HCT116 (cell line): ENCODE measurements at places on chromosomes 13 and 19. TPM values are rescaled to one million over a fixed set of nuclear protein-coding genes. Genes with fewer than 3 reads are reported as not detected.
A peak's percentile ranks its signal among the peaks of the same experiment; 100 is the strongest.

DNA sequence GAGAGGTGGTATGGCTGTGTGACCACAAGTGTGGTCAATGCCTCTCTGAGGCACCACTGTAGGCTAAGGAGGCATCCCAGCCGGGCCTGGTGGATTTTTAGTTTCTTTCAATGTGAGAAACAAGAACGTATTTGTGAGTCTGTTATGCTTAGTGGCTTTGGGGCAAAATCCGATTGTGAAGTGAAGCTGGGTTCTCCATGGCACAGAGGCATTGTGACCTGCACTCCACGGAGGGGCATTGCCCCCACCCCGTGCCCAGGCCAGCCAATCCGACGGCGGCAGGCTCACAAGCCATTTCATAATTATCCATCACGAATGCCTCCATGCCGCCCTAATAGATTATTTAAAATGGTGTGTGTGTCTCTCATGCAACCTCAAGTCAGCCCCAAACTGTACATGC is 151.6 kb downstream of the ZNF536 start:
- no peak for DNase-seq

DNA sequence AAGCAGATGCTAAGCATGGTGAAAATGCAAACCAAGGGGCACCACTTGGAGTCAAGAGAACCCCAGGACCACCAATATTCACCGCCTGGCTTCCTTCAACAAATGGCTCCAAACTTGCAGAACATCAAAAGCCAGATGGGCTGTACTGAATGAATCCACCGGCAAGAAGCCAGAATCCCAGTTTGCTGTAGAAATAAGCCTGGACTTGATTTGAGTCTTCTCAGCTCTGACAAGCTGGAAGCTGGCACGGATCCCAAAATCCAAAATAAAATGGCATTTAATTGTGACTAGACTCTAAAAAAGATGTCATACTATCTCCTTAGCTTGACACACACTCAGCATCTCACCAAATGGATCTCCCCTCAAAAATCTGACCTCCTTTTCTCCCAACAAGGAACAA is 11.9 kb downstream of the EFNB2 start:
- no peak for DNase-seq

GRCh38 chr19:13794398-13794756 is 866 bp upstream of the ZSWIM4 start:
- DNase-seq, result no peak

DNA sequence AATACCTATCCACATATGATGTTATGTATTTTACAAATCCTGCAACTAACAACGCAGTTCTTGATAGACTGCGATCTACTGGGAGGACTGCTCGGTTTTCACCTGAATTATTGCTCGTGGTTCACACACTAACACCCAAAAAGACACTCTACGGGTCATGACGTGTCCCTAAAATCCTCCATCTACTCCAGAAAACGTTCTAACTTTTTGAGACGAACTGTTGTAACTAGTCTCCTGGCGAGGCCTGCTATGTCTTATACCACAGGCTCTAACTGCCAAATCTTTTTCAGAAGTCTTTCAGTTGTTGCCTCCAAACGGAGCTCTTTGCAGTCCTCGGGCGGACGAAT is 108.2 kb downstream of the KCNRG start:
- DNase-seq, result no peak

GRCh38 chr19:45443462-45444317 is 20.0 kb upstream of the ERCC1 start:
- DNase-seq, result peak; percentile 83

GRCh38 chr19:45350477-45351058 is 10.0 kb downstream of the KLC3 start:
- DNase-seq, result no peak

GRCh38 chr13:43986421-43986981 is 106.8 kb downstream of the LACC1 start:
- no peak for DNase-seq

DNA sequence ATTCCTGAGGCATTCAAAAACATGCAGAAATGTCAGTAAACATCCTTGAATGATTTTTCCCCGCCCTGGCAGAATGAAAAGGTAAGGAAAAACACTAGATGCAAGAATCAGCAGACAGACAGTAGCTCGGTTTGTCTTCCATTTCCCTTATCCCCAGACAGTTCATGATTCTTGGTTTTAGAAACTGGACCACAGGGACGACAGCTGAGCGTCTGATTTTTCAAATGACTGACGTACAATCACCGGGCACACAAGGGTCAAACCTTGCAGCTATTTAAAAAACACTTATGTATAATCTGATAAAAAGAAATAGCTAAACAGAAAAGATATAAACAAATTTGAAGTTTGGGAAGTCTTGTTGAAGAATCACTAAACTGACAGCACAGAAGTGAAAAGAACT is 47.1 kb downstream of the DCLK1 start:
- no peak for DNase-seq

The SCN1B gene
- total RNA-seq, result 6.6 TPM

The CD209 gene
- not detected for total RNA-seq
